ENCODE measurements at places on chromosomes 5 and 9.

DNA sequence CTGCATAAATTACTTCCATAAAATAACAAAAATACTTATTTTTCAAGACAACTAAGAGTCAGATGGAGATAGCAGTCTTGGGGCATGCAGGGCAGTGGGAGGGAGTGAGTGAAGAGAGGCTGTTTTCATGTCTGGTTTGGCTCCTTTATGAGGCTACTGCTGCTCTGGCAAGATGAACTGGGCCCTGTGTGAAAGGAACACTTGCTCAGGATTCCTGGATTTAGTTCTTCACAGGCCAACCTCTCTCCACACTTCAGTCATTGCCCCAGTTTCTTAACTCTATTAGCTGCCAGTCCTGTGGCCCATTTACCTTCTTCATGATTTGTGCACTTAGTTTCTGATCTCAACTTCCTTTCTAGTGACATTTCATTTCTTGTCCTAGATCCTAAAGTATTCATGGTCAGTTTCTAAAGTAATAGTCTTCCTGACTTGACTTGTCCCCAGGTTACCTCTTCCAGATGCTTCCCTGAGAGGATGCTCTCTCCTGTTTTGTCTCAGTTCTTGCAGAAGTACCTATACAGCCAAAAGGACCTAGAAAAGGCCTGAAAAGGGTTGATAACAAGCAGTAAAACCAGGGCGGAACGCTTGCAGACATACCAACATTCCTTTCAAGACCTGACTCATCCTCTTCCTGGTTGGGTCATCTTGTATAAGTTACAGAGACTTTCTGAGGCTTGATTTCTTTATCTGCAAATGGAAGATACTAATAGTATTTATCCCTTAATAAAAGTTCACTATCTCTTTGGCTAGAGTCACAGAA is 77.0 kb upstream of the ZFAND5 start:
- DNase-seq, result no peak

- no peak for DNase-seq
Measured at GRCh38 chr5:33905381-33905780, 13.6 kb upstream of the ADAMTS12 start.

DNA sequence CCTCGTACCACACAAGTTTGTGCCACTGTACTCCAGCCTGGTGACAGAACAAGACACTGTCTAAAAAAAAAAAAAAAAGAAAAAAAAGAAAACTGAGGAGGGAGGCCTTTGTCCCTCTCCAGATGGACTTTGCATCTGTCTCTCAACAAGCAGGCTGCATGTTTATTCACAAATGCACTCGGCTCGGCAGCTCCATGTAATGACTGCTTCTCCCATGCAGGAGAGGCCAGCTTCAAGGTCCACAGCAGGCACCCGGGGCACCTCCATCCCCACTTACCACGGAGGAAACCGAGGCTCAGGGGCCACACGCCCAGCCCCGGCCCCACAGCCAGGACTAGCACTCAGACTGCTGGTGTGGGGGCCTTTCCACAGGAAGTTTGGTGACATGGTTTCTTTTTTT is 13.1 kb upstream of the NCS1 start:
- no peak for DNase-seq

- no peak for DNase-seq
Measured at GRCh38 chr5:172897481-172898217, 61.6 kb upstream of the RPL26L1 start.

DNA sequence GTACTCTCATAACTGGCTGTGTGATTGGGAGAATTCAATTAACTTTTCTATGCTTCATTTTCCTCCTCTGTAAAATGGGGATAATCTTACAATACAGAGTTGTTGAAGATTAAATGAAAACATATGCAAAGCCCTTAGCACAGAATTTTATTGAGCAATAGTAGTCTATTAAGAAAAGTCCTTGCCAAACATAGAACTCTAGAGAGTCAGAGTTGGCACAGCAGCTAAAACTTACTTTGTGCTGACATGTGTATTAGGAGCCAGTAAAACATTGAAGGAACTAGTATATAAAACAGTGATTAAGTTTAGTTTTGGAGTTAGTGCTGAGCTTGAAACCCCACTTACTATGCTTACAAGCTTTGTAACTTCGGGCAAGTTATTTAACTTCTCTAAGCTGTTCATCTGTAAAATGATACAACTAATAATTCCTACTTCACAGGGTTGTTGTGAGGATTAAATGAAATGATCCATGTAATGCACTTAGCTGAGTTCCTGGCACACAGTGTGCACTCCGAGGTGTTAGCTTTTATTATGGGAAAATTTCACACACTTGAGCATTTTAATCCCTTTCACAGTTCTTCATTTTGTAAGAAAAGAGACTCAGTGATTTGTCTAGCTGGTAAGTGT is 20.0 kb upstream of the GRIN3A start:
- DNase-seq, result no peak

DNA sequence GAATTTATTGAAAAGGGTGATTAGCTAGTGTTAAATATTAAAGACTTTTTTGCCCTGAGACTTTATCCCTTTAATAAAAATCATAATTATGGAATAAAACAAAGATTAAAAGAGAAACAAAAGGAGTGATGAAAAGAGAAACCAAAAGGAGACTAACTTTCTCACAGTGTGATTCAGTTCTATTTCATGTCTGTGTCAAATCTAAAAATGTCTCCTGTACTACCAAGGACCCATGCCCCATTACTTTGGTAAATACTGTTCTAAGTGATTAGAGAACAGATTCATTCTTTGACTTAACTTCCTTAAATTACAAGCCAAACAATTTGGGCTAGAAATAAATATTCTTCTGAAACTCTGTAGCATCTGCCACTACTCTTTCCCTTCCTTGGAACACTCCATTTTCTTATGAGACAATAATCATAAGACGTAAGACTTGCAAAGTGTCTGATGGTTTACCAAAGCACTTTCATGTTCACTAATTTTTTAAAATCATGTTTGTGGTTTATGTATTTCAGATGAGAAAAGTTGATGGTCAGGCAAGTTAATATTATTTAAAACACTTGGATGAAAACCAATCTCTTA is 319.0 kb downstream of the EBF1 start:
- DNase-seq, result peak; percentile 34

- DNase-seq, result no peak
Measured at GRCh38 chr5:72151169-72151568, 43.9 kb downstream of the MAP1B start.

- no peak for DNase-seq
Measured at GRCh38 chr5:180046656-180047055, 24.9 kb downstream of the RNF130 start.

DNA sequence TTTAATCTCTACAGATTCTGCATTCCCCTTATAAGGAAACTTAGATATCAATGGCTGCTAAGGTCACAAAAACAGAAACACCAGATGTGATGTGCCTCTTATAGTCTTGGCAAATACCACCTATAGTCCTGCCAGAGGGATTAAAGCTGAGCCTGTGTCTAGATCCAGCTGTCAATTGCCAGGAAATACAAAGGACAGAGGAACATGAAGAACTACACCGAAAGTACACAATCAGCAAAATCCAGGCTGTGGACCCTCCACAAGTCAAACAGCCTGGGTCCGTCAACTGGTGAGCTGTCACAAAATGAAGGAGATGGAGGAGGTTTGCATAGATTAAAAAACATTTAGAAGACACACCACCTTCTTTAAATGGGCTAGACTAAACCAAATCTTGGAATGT is 85.4 kb downstream of the KLF4 start:
- DNase-seq, result no peak

DNA sequence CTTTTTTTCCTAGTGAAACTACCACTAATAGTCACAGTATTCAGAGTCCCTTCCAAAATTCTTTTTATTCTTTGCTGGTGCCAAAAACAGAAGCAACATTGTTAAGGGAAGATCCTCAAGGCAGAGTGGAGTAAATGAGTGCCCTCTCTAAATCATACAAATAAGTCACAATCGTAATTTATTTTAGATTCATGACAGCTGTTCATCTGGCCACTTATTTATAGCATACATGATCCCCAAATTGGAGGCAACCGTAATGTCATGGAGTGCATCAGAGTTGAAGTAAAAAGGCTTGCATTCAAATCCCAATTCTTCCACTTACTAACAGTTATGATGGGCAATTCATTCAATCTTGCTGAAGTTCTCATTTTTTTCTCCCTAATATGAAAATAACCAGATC is 33.4 kb downstream of the POLK start:
- no peak for DNase-seq

- DNase-seq, result no peak
Measured at GRCh38 chr5:125746917-125747316, 676.3 kb upstream of the GRAMD2B start.

DNA sequence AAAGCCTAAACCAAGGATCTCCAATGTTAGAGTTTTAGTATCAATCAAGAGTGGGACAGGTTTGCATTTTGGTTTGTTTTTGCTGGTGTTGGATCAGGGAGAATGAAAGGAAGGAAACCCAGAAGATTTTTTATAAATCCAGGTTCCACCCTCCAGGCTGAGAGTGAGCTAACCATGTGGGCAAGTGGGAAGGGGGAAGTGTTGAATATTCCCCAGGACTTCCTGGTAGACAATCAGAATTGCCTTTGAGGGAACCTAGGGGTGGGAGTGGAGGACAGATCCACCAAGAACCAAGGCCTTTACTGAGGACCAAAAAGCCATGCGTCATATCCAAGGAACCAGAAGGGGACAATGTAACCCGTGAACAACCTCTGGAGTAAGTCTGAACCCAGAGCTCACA is 33.5 kb upstream of the PIK3R1 start:
- DNase-seq, result no peak

GRCh38 chr5:90809311-90810056 is 250.9 kb downstream of the ADGRV1 start:
- DNase-seq, result no peak

GRCh38 chr5:147177125-147177840 is 57.5 kb upstream of the STK32A start:
- no peak for DNase-seq

- DNase-seq, result no peak
Measured at GRCh38 chr9:121271368-121272341, 3.7 kb downstream of the GSN start.
